CD4-positive, alpha-beta T cell treated with Interleukin-15 for 1 hour (primary cell): ENCODE measurements at places on chromosomes 7 and 10.

DNA sequence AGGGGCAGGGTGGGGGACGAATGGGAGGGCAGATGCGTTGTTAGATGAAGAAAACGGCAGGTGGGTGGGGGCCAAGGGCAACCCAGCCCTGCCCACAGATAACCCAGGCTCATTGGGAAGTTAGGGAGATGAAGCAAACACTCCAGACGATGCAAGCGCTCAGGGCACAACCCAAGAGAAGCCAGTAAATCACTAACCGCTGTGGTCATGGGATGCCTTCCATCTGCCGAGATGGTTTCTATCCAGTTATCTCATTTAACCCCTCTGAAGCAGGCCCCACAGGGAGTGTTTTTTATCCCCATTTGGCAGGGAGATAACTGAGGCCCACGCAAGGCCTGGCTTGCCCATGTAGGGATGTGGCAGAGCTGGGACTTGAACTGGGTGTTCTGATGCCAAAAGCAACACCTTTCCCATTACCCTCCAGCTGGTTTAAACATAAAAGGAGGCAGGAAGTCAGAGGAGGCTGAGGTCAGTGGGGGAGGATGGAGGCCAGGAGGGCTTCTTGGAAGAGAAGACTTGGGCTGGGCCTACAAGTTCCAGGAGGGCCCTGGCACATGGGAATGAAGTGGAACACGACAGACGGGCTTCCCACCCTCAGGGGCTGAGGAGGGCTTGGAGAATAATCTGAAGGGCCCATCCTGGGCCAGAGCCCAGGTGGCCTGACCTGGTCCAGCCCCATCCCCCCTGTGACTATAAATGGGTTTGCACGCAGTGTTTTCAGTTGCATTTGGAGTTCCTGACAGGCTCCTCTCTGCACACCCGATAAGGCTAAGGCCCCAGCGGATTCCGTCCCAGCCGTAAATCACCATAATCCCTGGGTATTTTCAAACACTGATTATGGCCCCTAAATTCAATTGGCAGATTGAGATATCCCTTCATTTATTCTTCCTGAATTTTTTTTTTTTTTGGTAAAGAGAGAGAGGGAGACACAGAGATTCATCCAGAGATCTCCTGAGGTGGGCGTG is 80.9 kb downstream of the NEURL1 start:
- no peak for DNase-seq

- DNase-seq = no peak
Observed at GRCh38 chr7:133754708-133755107, 372.4 kb upstream of the LRGUK start.

GRCh38 chr7:30787486-30787885 is 16.3 kb downstream of the MINDY4 start:
- no peak for DNase-seq

DNA sequence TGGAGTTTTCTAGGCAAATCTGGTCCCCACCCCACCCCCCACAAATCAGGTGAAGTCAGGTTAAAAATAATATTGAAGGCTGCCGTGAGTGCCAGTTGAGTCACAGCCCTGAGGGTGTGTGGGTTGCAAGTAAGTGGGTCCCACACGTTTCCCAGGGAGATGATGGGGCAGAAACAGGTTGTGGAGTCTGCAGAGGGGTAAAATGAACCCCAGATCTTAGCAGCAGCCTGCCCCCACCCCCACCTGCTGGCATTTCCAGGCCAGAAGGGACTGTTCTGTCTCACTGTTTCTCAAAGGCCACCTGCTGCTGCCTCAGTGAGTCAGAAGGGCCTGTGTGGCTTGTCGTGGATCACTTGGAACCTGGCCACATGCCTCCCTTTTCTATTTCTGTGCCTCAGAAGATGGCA is 59.8 kb upstream of the SMNDC1 start:
- no peak for DNase-seq

DNA sequence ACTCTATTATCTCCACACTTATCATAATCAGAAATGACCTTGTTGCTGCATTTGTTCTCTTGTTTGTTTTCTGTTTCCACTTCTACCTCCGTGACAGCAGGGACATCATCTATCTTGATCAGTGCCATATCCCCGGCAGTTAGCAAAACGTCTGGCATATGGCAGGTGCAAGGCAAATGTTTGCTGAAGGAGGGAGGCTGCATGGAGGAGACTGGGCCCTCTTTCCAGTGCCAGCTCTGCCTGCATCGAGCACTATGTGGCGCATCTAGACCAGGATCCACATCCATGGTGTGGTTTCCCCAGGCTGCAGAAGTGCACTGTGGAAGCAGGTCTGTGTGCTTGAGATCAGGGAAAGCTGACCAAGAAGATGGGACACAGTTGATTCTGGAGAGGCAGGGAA is 181.2 kb downstream of the KCNMA1 start:
- DNase-seq = no peak

DNA sequence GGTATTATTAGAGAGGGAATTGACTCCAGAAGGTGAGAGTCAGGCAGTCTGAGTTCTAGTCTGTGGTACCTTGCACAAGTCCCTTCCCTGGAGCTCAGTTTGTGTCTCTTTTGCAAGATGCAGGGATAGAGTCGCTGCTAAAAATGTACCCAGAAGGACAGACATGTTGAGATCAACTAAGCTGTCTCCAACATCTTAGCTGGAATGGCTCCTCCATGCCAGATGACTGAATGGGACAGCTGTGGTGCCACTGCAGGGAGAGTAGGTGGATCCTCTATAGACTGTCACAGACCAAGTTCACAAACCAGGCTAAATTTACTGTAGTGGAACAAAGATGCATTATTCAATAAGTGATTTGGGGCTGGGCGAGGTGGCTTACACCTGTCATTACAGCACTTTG is 120.1 kb downstream of the NEURL1 start:
- DNase-seq = no peak

DNA sequence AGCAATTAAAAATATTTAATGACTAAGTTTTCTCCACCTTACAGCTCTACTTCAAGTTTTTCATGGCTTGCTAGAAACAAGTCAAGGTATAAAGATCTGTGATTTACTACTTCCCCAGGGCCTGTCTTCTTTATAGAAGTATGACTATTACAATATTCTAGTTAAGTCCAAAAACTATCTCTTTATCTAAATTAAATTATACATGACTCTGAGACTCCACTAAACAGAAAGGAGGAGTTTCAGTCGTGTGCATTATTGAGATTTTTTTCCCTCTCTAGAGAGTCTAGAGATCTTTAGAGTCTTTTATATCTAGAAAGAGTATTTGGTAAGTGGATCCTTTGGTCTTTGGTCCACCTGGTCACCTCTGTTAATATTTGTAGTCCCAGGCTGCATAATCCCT is 100.7 kb downstream of the SEMA3E start:
- DNase-seq = no peak

GRCh38 chr10:84337199-84337598 is 8.8 kb downstream of the CCSER2 start:
- no peak for DNase-seq

DNA sequence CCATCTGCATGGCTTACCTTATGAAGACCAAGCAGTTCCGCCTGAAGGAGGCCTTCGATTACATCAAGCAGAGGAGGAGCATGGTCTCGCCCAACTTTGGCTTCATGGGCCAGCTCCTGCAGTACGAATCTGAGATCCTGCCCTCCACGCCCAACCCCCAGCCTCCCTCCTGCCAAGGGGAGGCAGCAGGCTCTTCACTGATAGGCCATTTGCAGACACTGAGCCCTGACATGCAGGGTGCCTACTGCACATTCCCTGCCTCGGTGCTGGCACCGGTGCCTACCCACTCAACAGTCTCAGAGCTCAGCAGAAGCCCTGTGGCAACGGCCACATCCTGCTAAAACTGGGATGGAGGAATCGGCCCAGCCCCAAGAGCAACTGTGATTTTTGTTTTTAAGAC is 12.4 kb downstream of the DUSP5 start:
- no peak for DNase-seq

DNA sequence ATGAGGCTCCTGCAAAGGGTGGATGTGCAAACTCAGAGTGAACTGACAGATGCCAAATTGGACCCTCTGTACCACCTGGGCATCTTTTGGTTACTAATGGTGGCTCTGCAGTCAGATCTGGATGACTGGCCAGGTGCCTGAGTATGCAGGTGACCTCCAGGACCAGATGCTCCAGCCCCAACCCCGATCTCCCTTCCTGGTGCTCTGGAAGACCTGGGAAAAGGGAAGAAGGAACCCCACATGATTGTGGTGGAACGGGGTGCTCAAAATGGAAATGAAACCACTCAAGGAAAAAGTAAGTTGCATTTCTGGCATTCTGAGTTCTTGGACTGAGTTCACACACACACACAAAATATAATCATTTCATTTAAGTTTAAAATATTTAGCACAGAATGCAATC is 9.8 kb upstream of the AEBP1 start:
- DNase-seq = no peak

GRCh38 chr7:112225006-112225405 is 18.5 kb downstream of the ZNF277 start:
- DNase-seq = no peak

DNA sequence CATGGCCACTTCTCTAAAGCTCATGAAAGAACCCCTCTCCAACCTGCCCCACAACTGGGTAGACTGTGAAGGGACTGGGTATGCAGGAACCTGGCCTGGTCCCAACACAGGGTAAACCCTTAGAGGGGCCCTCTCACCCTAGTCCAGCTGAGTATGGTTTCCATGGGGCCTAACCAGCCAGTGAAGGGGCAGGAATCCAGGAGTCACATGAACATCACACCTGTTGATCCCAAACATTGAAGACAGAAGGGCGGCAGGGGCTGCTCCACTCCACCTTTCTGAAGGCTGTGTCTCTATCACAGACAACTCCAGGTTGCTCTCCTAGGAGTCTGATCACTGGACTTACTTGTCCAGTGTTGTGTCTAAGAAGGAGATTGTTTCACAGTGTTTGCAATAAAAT is 30.8 kb downstream of the GRID1 start:
- DNase-seq = no peak

GRCh38 chr10:74743401-74743800 is 83.0 kb upstream of the KAT6B start:
- DNase-seq = no peak

DNA sequence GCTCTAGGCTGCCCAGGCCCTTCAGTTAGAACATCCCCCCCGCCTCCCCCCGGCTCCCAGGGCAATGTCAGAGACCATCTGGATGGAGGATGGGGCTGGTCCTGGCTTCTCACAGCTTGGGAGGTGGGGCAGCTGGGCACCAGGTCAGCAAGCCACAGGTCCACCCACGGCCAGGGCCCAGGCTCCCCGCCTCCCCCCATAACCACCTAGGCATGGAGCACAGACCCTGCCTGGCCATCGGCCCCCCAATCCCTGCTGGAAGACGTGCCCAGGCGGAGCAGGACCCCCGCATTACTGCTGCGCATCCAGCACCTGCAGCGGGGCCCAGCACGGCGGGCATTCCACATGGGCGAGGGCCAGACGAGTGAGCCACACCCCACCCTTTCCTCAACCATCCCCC is 169.6 kb downstream of the ELFN1 start:
- peak; percentile 2 for DNase-seq

- DNase-seq = no peak
Observed at GRCh38 chr10:24552346-24553016, 171.2 kb downstream of the ARHGAP21 start.

- DNase-seq = no peak
Observed at GRCh38 chr7:5435291-5436002, 11.8 kb upstream of the TNRC18 start.
